ENCODE measurements at places on chromosomes 1 and 21. TPM values are rescaled to one million over a fixed set of nuclear protein-coding genes. Genes with fewer than 3 reads are reported as not detected.
A peak's percentile ranks its signal among the peaks of the same experiment; 100 is the strongest.

- peak overlapping the region; percentile 99 for H3K27ac ChIP-seq
- no peak for DNase-seq
- no peaks in the 10 kb centered on the region for H3K36me3 ChIP-seq
- H3K27me3 ChIP-seq, result no peaks in the 10 kb centered on the region
Observed at GRCh38 chr1:148263906-148264255, 111.8 kb upstream of the NBPF11 start.

DNA sequence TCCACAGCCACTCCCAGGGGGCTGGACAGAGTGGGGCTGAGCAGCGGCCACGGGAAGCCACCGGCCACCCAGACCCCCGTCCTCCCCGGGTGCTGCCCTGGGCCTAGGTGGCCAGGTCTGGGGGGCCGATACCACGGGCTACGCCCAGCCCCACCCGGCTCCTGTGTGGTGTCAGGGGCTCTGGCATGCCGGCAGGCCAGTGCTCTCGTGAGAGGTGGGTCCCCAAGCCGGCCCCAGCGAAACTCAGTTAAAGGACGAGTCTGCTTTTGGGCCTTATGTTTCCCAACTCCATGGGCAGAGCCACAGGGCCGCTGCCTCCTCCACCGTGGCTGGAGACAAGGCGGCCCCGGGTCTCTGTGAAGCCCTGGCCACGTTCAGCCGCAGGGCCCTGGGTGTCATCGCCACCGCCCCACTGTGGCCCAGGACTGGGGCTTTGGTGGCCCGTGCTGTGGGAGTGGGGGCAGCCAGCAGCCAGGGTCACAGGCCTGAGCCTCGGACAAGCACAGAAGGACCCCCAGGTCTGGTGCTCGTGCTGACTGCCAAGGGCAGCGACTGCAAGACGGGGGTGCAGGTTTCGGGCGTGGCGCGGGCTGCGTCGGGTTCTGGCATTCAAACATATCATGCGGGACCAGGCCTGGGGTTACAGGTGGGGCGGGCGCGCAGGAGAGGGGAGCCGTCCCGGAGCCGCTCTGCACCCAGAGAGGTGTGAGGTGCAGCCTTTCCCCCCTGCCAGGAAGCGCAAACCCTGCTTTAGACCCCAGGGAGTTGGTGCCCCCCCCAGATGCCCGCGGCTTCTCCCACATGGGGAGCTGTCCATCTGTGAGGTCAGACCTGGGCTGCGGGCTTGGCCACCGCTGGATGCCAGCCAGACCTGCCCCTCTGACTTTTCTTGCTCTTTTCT, 11.9 kb upstream of the C1orf159 start:
- no peaks in the 10 kb centered on the region for H3K36me3 ChIP-seq
- no peak overlapping the region for H3K4me3 ChIP-seq
- no peaks in the 10 kb centered on the region for H3K4me1 ChIP-seq
- no peak for DNase-seq

- H3K27ac ChIP-seq, result no peak overlapping the region
- DNase-seq, result no peak
- no peak overlapping the region for H3K4me3 ChIP-seq
- H3K36me3 ChIP-seq, result no peaks in the 10 kb centered on the region
- peaks cover 17% of the 10 kb centered on the region for H3K4me1 ChIP-seq
- H3K27me3 ChIP-seq, result no peaks in the 10 kb centered on the region
Observed at GRCh38 chr21:45918011-45918410, 63.6 kb upstream of the COL6A1 start.

The TTLL10 gene
- not detected for total RNA-seq

The GPR37L1 gene
- total RNA-seq, result not detected

The CELA2B gene
- not detected for total RNA-seq

The SLC35F3 gene
- total RNA-seq, result 0.86 TPM

The SLC44A3 gene
- total RNA-seq, result not detected

The TCP10L gene
- total RNA-seq, result 1.2 TPM
